ENCODE measurements at places on chromosomes 2 and 18.

GRCh38 chr2:15730545-15731212 is 139.0 kb downstream of the DDX1 start:
- peak; percentile 85 for DNase-seq

- DNase-seq, result no peak
Observed at GRCh38 chr2:162926907-162927306, 88.3 kb upstream of the KCNH7 start.

- no peak for DNase-seq
Observed at GRCh38 chr18:23238152-23238531, 102.9 kb downstream of the CABLES1 start.

DNA sequence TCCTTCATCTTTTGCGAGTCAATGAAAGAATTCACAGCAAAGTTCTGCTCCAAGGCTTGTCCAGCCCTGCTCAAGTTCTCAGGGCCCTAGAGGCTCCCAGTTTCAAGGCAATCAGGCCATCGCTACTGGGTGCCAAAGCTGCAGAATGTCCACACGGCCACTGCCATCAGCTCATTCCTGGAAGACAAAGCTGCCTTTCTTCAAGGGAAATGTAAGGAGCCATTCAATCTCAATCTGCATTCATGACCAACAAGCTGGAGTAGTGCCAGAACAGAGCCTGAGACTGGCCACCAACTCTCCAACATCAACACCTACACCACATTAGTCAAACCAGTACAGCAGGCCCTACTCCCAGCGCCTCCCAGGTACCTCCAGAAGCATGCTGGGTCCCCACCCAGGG is 202.2 kb downstream of the TCF4 start:
- DNase-seq, result no peak

GRCh38 chr2:105327690-105328089 is 1.8 kb downstream of the TGFBRAP1 start:
- no peak for DNase-seq

DNA sequence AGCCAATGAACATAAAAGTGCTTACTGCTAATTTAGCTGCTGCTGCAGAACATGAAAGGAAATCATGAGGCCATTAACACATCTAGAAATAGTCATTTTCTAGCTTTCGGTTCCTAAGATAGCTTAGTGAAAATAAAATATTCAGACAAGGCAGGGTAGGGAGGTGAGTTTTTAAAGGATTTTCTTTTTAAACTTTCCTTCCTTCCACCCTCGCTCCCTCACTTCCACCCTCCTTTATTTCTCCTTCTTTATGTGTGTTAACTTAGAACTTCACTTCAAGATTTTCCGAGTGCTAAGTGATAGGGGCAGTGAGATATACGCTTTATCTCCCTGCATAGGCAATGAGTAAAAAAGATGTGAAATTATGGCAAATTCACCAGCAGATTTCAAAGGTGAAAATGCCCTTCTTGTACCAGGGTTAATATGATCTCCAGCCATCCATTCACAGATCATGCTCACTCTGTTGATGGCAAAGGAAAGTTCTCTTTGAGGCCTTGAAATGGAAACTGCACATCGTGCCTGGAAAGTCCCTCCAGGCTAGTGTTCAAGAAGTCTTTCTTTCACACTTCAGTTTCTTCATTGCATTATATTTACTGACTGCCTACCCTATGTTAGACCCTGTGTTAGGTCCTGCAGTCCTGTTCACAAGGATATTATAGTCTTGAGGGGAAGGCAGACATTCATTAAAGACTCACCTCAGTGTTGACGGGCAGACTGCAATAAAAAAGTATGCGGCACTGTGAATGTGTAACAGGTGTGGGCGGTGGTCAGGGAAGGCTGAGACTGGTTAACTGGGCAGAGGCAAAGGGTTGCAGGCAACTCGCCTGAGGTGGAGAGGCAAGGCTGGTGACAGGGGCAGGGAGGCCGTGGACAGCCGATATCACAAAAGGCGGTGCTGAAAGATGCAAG is 200.8 kb downstream of the PLCL1 start:
- DNase-seq, result peak; percentile 20

- DNase-seq, result no peak
Observed at GRCh38 chr2:176753205-176753604, 459.4 kb upstream of the HNRNPA3 start.

DNA sequence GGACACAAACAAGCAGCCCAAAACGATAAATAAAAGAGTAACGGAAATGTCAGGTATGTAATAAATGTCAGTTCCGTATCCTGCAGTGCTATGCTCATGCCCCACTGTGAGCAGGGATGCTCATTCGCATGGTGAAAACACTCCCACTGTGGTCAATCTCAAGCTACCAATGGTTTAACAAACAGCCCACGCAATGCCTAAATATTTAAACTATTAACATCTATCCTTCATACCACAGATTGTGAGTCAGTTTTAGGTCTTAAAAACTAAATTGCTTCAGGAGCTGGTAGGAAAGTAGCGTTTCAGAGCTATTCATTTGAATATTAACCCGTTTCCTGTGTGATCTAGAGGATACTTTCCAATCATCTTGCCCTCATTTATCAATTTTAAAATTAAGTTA is 207.4 kb downstream of the TCF4 start:
- no peak for DNase-seq

Data from hindlimb muscle (tissue), 1 donor.